ENCODE measurements at places on chromosomes 1 and 21. TPM values are rescaled to one million over a fixed set of nuclear protein-coding genes. Genes with fewer than 3 reads are reported as not detected.

- H3K27ac ChIP-seq = no peak overlapping the region
- no peak for DNase-seq
- no peaks in the 10 kb centered on the region for H3K36me3 ChIP-seq
- peaks cover 47% of the 10 kb centered on the region for H3K27me3 ChIP-seq
- H3K4me3 ChIP-seq = peak overlapping the region; percentile 56
- peaks cover 12% of the 10 kb centered on the region for H3K4me1 ChIP-seq
Measured at GRCh38 chr1:158112994-158113758, 67.5 kb upstream of the CD1D start.

GRCh38 chr21:45408271-45408791, 3.4 kb downstream of the COL18A1 start:
- DNase-seq = no peak
- H3K4me1 ChIP-seq = peaks cover 3% of the 10 kb centered on the region
- H3K27me3 ChIP-seq = peaks cover 27% of the 10 kb centered on the region

The MORN1 gene
- 8.0 TPM for total RNA-seq

- H3K36me3 ChIP-seq = no peaks in the 10 kb centered on the region
- no peak overlapping the region for H3K4me3 ChIP-seq
- no peaks in the 10 kb centered on the region for H3K4me1 ChIP-seq
- no peaks in the 10 kb centered on the region for H3K27me3 ChIP-seq
- H3K27ac ChIP-seq = no peak overlapping the region
Measured at GRCh38 chr1:191546803-191547202, 611.5 kb upstream of the RGS18 start.

- H3K36me3 ChIP-seq = no peaks in the 10 kb centered on the region
- H3K27me3 ChIP-seq = no peaks in the 10 kb centered on the region
- no peaks in the 10 kb centered on the region for H3K4me1 ChIP-seq
- DNase-seq = no peak
- no peak overlapping the region for H3K4me3 ChIP-seq
Measured at GRCh38 chr1:172993640-172994039, 57.1 kb downstream of the TNFSF18 start.
